ENCODE measurements at places on chromosomes 6 and 20.

GRCh38 chr6:15673666-15674065, 10.8 kb upstream of the DTNBP1 start:
- DNase-seq: no peak

GRCh38 chr6:77019081-77019480, 444.2 kb downstream of the HTR1B start:
- no peak for DNase-seq

DNA sequence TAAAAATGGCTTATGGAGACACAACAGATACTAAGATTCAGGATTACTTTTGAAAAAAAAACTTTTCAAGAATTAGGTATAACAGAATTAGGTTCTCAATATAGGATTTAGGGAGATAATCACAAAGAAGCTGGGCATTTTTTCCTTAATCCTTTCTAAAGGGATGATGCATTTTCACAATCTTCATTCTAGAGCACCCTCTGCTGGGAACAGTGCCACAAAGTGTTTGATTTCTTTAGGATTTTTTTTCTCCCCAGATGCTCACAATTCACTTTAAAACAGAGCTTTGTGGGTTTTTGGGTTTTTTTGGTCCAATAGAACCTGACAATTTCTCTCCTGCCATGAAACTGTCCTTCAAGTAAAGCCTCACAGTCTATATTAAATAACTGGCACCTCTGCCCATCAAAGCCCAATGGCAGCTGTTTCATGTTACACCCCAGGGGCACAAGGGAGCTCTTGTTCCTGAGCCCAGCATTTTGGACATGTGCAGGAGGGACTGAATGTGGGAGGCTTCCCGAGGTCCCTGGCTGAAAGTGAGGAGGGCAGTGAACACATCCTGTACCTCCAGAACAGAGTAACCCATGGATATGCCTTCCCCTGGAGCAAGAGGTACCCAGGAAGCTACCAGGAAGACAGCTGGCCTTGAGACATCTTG, 39.7 kb downstream of the PREP start:
- DNase-seq: no peak

DNA sequence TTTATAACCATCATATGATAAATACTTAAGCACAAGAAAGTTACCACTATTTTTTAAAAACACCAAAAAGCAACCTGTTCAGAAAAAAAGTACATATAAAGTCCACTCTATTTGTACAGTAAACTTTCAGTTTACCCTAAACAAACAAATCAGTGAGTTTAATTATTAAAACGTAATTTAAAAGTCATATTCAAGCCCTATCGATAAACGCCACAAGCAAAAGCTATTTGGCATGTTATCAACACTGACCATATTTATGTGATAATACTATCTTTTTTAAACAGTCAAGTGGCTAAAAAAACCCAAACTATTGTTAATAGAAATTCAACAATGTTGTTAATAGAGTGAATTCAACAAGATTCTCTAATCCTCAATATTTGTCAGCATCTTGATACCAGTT, 1.9 kb downstream of the KATNA1 start:
- DNase-seq: no peak

- no peak for DNase-seq
These were observed 76.7 kb downstream of the LRFN2 start for GRCh38 chr6:40510442-40510841.

- DNase-seq: no peak
These were observed 3.3 kb downstream of the MKKS start for GRCh38 chr20:10430704-10431103.
